GM12864 (cell line): ENCODE measurements at places on chromosomes 1 and 21.

DNA sequence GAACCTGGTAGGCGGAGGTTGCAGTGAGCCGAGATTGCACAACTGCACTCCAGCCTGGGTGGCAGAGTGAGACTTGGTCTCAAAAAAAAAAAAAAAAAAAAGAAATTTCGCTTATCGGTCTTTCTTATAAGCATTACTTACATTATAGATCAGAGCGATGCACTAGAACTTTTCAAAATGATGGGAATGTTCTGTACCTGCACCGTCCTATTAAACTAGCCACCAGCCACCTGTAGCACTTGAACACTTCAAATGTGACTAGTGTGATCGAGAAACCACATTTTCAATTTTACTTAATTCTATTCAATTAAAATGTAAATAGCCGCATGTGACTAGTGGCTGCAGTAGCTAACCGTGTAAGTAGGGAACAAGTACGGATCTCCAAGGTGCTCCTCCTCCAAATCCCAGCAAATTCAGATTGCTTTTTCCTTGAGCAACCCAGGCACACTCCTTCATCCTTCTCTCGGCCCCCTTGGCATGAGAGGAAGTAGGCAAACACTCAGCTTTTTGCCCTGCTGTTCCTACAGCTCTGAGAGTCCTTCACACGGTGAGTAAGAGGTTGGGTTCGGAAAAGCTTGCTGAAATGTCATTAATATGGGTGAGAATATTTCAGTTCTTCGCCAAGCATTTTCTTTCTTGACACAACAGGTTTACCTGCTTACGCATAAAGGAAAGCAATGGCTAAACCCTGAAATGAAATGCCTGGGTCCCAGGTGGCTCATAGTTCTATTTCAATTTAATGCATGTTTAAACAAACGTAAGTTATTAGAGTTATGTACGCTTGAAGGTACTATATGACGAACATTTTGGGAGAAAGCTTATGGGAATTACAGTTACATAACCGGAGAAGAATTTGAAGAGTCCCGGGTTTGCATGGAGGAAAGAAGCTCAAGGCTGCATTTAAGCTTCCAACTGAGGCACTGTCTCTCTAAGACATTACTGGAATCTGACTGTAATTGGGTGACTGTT, 69.5 kb upstream of the HUNK start:
- no peak for DNase-seq

GRCh38 chr1:188641566-188642211, 1812.9 kb downstream of the PLA2G4A start:
- DNase-seq = no peak

- peak; percentile 75 for DNase-seq
Observed at GRCh38 chr1:166489670-166490436, 323.1 kb upstream of the FAM78B start.

- no peak for DNase-seq
Observed at GRCh38 chr1:50349242-50349565, 74.0 kb downstream of the DMRTA2 start.

DNA sequence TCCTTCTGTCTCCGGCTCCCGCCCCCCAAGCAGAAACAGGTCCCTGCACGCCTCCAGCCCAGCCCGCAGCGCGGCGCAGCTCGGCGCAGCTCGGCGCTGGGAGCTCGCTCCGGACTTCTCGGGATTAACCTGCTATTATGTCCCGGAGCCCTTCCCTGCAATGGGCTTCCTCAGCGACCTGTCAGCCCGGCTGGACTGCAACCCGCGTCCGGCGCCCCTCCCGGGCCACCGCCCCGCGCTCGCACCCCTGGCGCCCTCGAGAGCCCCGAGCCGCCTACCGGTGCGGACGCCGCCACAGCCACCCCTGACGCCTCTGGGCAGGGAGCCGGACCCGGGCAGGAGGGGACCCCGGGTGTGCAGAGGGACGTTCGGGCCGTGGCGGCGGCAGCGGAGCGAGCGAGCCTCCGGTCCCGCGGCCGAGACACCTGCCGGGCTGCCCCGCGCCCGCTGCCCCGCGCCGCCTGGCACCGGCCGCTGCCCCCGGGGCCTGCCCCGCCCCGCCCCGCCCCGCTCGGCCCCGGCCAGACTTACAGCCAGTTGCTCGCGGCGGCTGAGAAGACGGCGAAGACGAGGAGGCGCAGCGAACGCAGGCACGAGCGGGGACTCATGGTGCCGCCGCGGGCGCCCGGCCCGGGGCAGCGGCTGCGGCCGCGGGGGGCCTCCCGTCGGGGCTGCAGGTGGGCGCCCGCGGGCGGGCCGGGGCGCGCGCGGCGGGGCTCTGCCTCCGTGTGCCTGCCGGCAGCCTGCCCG, 407 bp downstream of the WNT4 start:
- no peak for DNase-seq

GRCh38 chr1:58748666-58749065, 35.2 kb downstream of the JUN start:
- DNase-seq = no peak

- no peak for DNase-seq
Observed at GRCh38 chr1:171803045-171803444, 21.6 kb downstream of the METTL13 start.

- DNase-seq = no peak
Observed at GRCh38 chr1:184811439-184812111, 56.9 kb upstream of the EDEM3 start.

DNA sequence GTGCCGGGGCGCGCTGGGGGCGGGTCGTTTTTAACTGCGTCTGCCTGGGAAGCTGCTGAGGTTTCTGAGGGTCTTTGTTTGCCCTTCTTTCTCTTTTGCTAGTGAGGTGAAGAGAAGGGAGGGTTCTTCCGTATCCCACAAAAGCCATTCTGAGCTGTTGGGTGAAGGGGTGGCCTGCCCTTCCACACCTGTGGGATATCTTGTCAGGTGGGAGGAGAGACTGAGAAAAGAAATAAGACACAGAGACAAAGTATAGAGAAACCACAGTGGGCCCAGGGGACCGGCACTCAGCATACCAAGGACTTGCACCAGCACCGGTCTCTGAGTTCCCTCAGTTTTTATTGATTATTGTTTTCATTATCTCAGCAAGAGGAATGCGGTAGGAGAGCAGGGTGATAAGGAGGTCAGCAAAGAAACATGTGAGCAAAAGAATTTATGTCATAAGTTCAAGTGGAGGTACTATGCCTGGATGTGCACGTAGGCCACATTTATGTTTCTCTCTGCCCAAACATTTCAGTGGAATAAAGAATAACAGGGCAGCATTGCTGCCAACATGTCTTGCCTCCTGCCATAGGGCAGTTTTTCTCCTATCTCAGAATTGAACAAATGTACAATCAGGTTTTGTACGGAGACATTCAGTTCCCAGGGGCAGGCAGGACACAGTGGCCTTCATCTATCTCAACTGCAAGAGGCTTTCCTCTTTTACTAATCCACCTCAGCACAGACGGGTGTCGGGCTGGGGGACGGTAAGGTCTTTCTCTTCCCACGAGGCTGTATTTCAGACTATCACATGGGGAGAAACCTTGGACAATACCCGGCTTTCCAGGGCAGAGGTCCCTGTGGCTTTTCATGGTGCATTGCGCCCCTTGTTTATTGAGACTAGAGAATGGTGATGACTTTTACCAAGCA, 972 bp downstream of the PGBD2 start:
- DNase-seq = no peak

DNA sequence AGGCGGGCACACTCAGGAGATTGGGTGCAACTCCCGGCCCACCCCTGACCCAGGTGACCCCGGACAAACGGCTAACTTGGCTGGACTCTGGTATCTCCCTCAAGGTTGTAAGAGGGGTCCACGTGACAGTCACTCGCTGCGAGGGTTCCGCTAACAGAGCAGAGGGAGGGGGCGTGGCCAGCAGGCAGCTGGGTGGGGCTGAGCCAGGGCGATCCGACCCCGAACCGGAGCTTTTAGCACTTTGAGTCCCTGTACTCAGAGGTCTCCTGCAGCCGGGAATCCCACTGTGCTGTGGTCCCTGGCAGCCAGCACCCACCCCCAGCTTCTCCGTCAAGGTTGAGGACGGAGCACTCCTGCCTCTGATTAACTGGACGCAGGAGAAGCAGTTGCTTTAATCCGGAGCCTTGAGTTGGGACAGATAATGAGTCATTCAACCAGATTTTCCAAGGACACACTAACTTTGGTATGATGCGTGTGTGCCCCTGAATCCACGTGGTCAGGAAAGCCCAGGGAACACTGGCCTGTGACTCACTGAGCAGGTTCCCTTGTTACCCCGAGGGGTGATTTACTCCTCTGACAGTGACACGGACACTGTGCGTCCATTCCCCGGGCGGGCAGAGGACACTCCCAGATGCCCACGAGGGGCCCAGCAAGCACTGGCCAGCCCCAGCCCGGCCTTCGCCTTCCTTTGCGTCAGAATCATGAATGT, 16.8 kb downstream of the TRPM2 start:
- no peak for DNase-seq

DNA sequence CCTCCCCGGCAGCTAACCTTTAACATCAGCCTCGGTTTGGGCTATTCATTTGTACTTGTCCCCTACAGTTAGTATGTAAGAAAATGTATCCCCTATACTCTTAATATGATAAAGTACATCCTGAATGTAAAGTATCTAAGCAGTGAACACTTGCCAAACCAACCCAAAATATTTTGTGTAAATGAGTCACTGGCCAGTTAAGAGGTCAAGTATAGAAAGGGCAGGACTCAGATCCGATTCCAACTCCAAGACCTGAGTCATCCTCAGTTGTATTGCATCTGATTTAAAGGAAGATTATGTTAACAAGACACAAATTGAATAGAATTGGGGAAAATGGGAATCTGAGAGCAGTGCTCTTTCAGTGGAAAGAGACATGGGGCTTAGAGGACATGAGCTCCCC, 84.4 kb downstream of the CD58 start:
- no peak for DNase-seq

DNA sequence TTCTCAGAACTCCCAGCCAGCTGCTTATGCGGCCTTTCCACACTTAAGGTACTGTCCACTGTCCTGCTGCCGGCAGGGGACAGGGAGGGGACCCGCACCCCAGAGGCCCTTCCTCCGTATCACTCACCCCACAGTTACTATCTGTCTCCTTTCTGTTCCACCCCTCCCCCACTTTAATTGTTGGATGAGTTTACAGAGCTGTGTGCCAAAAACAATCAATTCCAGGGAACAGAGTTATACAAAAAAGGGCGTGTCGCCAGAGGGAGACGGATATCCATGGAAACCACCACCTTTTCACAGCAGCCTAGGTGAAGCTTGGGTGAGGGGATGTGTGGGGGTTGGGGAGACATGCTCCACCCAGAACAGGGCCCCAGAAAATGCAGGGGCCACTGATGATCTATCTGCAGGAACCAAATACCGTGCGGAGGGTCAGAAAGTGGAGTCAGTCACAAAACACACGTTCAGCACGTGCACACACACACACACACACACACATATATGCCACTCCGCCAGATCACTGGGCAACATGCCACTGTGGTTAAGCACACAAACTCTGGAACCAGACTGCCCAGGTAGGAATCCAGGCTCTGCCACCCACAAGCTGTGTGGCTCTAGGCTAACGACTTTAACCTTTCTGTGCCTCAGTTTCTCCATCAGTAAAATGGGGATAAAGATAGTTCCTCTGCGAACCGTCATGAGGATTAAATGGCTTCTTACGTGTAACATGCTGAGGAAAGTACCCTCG, 30.5 kb downstream of the CASZ1 start:
- no peak for DNase-seq

DNA sequence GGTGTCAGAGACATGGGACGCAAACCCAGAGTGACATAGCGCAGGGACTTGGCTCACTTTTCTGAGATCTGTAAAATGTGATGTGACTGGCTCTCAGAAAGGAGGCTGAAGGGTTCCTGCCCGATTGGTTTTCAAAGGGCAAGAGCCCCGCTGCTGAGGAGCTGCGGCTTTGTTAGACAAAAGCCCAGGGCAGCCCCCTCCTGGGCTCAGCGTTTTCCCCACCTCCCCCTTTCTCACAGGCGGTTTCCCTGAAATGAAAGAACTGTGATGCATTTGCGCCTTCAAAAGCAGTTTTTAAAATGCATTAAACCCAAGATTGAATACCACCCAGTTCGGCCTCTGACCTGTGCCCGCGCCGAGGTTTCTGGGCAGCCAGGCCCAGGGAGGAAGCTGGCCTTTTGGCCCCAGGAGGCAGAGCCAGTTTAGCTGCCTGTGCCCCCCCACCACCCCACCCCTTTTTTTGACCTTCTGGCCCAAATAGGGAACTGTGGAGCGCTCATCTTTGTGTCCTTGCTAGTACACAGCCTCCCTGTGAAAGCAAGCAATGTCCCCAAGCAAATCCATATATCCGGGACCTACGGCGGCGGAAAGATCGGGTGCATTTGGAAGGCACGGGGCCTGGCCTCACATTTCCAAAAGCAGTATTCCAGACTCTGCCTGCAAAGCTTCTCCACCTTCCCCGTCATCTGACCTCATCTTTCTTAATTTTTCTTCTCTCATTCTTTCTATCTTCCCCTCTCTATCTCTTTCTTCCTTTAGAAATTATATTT, 28.6 kb downstream of the CD247 start:
- DNase-seq = no peak

DNA sequence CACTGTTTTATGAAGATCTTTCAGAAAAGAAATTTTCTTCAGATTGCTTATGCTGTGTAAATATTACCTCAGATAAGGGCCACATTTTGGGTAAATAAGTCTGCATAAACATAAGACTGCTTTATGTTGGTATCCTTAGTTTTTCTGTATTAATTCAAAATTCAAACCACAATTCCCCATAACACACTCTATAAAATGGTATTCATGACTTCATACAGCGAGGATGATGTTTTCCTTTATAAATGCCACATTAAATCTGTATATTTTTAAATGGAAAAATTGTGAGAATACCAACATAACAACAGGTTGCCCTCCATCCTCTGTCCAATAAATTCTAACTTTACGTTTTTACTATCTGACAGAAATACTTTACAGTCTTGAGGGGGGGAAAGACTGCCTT, 248.7 kb upstream of the CXADR start:
- no peak for DNase-seq

DNA sequence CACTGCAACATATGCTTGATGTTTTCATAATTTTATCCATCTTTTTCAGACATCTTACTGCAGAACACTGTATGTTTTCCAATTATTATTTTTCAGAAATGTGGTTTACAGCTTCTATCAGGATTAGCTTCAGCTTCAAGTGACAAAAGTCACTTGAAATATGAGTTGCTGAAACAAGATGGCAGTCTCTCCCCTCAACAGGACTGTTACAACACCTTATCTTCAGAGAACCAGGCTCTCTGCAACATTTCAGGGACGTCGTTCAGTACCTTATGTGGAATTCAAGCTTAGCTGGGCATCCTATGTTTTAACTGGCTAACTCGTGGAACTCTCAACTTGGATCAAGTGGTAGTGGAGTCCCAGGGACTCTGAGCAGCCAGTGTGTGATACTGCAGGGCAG, 2.0 kb upstream of the UBE2G2 start:
- no peak for DNase-seq

- DNase-seq = no peak
Observed at GRCh38 chr21:35783721-35784120, 276.6 kb downstream of the SETD4 start.

GRCh38 chr1:13892671-13893325, 192.8 kb downstream of the PRDM2 start:
- no peak for DNase-seq

DNA sequence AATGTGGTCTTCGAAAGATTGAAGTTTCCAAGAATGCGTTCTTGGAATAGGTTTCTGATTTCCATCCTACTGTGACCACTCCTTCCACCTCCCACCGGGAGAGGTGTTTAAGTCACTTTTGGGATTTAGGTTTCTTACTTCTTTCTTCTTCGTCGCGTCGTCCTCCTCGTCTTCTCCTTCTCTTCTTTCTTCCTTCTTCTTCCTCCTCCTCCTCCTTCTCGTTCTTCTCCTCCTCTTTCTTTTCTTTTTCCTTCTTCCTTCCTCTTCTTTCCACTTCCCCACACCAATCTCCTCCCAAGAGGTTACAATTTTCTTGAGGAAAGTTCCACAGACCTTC, 2.1 kb downstream of the CACHD1 start:
- DNase-seq = no peak
